Neuronal stem cell (in vitro differentiated cells): ENCODE measurements at places on chromosomes 11 and 22.

DNA sequence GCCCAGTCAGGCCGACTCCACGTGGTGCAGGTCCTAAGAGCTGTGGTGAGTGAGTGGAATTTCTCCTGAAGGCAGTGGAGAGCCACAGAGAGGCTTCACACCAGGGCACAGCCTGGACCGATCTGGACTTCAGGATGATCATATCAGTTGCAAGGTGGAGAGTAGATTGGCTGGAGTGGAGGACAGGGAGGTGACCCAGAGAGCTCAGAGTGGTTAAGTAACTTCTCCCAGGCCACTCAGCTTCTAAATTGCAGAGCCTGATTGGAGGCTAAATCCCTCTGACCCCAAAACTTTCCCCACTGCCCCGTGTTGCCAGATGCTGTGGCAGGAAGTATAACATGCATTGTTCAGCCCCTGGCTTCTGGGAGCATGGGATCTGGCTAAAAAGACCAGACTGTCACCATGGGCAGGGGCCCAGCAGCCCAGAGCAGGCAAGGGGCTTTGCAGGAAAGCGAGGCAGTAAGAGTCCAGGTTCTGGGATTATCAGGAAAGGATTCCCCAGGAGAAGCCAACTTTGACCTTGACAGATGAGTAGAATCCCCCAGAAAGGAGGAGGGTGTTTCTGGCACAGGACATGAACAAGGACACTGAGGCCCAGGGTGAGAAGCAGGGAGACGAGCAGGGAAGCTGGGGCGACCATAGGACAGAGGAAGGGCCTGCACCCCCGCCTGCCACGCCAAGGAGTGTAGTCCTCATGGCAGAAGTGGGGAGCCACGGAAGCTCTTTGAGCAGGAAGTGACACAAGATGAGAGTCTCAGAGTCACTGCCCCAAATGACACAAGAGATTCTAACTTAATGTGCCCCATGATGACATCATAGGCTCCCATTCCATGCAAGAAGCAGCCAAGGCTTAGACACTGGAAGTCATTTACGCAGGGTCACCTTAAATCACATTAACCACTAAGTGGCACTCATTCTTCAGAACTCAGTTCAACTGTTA lies 4.8 kb downstream of the SLC35C1 start:
- H3K4me1 ChIP-seq, result peaks cover 12% of the 10 kb centered on the region
- H3K27me3 ChIP-seq, result no peaks in the 10 kb centered on the region

DNA sequence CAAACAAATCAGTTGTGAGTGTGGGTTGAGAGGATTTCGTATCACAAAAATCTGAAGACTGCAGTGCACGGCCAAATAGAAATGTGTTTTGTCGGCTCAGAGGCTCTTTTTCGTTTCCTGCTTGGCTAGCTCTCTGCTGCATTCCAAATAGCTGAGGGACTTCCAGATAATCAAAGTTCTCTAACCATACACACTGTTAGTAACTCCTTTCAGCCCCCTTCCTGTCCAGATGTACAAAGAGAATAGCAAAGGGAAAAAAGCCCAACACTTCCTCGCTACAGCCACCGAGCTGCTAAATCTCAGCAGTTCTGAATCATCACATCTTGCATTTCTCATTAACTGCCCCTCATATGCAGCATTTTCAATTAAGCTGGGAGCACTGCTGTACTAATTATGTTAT lies 203.1 kb downstream of the TENM4 start:
- peaks cover 32% of the 10 kb centered on the region for H3K4me1 ChIP-seq
- no peak for DNase-seq
- no peaks in the 10 kb centered on the region for H3K27me3 ChIP-seq
- no peak overlapping the region for H3K4me3 ChIP-seq
- H3K27ac ChIP-seq, result no peak overlapping the region
- H3K36me3 ChIP-seq, result no peaks in the 10 kb centered on the region

GRCh38 chr11:60926500-60926899 lies 2.2 kb downstream of the TMEM132A start:
- H3K4me1 ChIP-seq, result peaks cover 15% of the 10 kb centered on the region
- DNase-seq, result no peak
- no peaks in the 10 kb centered on the region for H3K27me3 ChIP-seq
- H3K36me3 ChIP-seq, result peaks cover 52% of the 10 kb centered on the region
- no peak overlapping the region for H3K27ac ChIP-seq

- no peaks in the 10 kb centered on the region for H3K27me3 ChIP-seq
- H3K36me3 ChIP-seq, result no peaks in the 10 kb centered on the region
- no peaks in the 10 kb centered on the region for H3K4me1 ChIP-seq
- DNase-seq, result no peak
- H3K4me3 ChIP-seq, result no peak overlapping the region
These were observed 528.4 kb downstream of the METTL15 start for GRCh38 chr11:28636566-28636965.

DNA sequence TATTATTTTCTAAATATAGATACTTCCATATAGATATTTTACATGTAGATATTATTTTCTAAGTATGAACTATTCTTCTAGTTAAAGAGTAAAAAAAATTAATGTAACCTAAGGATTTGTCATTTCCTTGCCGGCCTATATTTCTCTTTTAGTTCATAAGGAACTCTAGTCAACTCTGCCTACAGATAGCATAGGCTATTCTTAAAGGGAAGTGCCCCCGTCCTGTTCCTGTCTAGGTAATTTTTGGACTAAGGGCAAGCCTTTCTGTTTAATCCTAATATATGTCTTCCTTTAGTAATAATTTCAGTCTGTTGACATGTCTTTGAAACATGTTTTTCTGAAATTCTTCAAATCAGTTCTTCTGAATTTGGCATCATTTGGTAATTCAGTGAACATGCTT lies 161.9 kb downstream of the C11orf91 start:
- no peak for DNase-seq
- H3K4me1 ChIP-seq, result no peaks in the 10 kb centered on the region
- no peak overlapping the region for H3K4me3 ChIP-seq
- no peak overlapping the region for H3K27ac ChIP-seq

DNA sequence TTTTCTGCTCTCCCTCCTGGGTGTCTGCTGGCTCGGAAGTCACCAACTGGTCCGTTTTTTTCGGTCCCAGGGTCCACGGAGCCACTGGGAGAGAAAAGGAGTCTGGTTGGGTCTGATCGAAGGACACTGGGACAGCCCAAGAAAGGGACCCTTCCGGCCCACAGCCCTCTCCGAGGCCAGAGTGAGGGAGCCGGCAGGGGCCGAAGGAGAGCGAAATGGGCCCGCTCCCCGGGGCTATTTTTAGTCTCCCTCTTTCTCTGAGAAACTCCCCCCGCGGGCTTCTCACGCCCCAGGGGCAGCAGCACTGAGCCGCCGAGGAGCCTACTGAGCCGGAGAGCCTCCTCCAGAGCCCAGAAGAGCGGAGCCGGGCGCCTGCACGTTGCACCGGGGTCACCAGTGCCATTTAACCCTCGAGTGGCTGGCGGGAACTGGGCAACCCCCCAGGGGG lies 1.9 kb downstream of the ESAM start:
- H3K27ac ChIP-seq, result no peak overlapping the region
- DNase-seq, result no peak
- H3K36me3 ChIP-seq, result no peaks in the 10 kb centered on the region
- H3K4me1 ChIP-seq, result peaks cover 27% of the 10 kb centered on the region
- no peak overlapping the region for H3K4me3 ChIP-seq

- H3K27ac ChIP-seq, result no peak overlapping the region
- no peaks in the 10 kb centered on the region for H3K36me3 ChIP-seq
- H3K27me3 ChIP-seq, result peaks cover 59% of the 10 kb centered on the region
- no peak for DNase-seq
- H3K4me1 ChIP-seq, result peaks cover 19% of the 10 kb centered on the region
These were observed 2.5 kb upstream of the KLHL35 start for GRCh38 chr11:75435571-75435925.

DNA sequence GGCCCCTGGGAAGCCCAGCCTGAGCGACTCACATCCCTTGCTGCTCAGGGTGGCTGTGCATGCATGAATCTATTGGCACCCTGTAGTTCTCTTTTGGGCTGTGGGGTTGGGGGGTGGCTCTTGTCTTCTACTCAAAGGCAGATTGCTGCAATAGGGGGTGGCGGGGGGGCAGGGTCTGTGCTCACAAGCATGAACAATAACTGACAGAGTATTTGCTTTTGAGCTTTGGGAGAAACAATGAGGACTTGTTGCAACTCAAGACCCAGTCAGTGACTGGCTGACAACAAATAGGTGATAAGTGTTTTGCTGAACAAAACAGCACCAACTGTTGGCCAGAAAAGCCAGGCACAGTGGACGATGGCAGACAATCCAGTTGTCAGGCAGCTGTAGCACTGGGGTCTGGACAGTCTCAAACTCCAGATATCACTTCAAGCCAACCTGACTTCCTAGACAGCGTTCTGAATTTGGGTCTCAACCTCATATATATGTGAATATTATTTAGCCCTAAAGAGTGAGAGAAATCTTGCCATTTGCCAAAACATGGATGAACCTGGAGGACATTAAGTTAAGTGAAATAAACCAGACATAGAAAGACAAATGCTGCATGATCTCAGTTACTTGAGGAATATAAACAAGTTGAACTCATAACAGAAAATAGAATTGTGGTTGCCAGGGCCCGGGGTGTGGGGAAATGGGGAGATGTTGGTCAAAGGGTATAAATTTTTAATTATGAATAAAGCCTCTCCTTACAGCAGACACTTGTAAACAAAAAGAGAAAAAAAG lies 61.7 kb downstream of the ME3 start:
- peaks cover 8% of the 10 kb centered on the region for H3K4me1 ChIP-seq
- H3K4me3 ChIP-seq, result no peak overlapping the region
- peak overlapping the region; percentile 47 for H3K27ac ChIP-seq
- no peaks in the 10 kb centered on the region for H3K36me3 ChIP-seq
- no peaks in the 10 kb centered on the region for H3K27me3 ChIP-seq

DNA sequence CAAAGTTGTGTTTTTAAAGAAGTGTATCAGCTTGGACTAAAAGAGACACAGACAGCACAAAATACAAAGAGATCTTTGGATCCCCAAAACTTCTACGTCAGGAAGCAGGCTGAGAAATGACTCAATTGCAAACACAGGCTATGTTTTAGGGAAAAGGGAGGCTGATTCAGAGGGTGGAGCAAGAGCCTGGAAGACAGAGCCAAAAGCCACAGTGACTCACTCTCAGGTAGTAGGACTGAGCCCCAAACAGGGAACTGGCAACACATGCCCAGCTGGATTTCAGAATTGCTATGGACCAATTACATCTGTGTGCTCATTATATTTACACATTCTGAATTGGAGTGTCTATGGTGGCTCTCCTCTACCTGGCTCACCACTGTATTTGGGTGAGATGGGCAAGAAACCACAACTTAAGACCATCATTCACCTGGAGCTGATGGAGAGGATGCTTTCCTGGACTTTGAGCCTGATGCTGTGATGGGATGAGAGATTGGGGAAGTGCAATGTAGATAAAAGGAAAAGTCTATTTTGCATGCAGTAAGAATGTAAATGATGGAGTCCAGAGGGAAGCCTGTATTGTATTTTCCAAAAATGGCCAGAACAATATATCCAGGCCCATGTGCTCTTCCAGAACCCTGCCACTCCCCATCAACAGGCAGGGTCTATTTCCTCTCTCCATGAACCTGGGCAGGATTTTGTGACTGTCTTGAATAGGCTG lies 20.8 kb upstream of the LINC01488 start:
- peaks cover 6% of the 10 kb centered on the region for H3K4me1 ChIP-seq
- H3K36me3 ChIP-seq, result no peaks in the 10 kb centered on the region
- H3K27ac ChIP-seq, result no peak overlapping the region
- H3K27me3 ChIP-seq, result no peaks in the 10 kb centered on the region
- no peak overlapping the region for H3K4me3 ChIP-seq
- DNase-seq, result no peak

GRCh38 chr22:32018056-32018455 lies 25.0 kb upstream of the SLC5A1 start:
- no peaks in the 10 kb centered on the region for H3K4me1 ChIP-seq
- H3K27me3 ChIP-seq, result no peaks in the 10 kb centered on the region
- no peak overlapping the region for H3K27ac ChIP-seq
- no peaks in the 10 kb centered on the region for H3K36me3 ChIP-seq
- DNase-seq, result no peak
- no peak overlapping the region for H3K4me3 ChIP-seq

- H3K4me1 ChIP-seq, result no peaks in the 10 kb centered on the region
- no peaks in the 10 kb centered on the region for H3K27me3 ChIP-seq
- H3K36me3 ChIP-seq, result no peaks in the 10 kb centered on the region
- no peak overlapping the region for H3K27ac ChIP-seq
- H3K4me3 ChIP-seq, result no peak overlapping the region
These were observed 136.9 kb downstream of the METTL15 start for GRCh38 chr11:28245131-28245530.

GRCh38 chr11:46876471-46876870 lies 30.4 kb upstream of the CKAP5 start:
- DNase-seq, result no peak
- no peaks in the 10 kb centered on the region for H3K4me1 ChIP-seq
- H3K4me3 ChIP-seq, result no peak overlapping the region
- no peak overlapping the region for H3K27ac ChIP-seq
- no peaks in the 10 kb centered on the region for H3K27me3 ChIP-seq

DNA sequence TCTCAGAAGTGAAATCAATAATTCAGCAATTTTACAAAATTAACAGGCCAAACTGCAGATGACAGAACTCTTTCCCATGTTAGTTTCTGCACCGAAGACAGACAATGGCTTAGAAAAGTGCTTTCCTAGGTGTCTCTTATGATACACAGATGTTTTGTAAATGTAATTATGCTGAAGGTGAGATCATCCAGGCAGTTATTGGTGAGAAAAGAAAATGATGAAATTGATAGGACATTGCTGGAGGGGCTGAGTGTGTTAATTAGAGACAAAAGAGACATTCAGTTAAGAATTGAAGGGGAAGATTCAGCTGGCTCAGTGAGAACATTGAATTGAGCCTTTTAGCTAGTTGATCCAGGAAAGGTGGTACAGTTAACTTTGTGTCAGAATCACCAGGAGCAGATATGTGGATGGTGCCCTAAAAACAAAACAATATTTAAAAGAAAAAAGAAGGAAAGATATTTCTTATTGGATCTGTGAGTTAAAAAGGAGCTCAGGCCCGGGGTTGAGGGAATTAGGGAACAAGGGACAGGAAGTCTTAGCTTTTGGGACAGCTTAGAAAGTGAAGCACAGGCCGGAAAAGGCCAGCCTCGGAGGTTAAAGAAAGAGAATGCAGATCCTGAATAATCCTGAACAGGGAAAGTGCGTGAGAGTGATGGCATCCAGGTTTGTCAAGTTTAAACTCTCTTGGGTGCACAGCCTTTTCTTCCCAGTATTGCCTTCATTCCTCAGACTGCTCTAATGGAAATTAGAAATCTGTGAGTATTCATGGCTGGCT lies 16.9 kb downstream of the ARHGAP42 start:
- H3K27me3 ChIP-seq, result no peaks in the 10 kb centered on the region
- no peaks in the 10 kb centered on the region for H3K4me1 ChIP-seq
- H3K27ac ChIP-seq, result no peak overlapping the region
- DNase-seq, result no peak
